ENCODE measurements at places on chromosomes 16 and 17.

DNA sequence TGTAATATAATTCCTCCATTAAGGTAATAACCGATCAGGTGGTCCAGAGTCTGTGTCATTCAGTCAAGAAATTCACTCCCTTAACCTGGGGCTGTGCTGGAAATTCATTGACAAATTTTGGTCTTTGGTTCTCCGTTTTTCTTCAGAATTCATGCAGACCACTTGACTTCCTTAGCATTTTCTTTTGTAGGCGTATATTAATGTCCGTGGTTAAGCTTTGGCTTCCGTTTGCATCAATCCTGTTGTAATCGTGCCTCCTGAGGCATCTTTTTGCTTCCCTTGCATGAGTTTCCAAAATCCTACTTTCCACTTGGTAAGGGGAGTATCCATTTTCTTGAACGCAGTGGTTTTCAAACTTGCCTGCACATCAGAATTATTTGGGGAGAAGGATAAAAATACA lies 9.0 kb downstream of the LRRC37B start:
- DNase-seq, result no peak

DNA sequence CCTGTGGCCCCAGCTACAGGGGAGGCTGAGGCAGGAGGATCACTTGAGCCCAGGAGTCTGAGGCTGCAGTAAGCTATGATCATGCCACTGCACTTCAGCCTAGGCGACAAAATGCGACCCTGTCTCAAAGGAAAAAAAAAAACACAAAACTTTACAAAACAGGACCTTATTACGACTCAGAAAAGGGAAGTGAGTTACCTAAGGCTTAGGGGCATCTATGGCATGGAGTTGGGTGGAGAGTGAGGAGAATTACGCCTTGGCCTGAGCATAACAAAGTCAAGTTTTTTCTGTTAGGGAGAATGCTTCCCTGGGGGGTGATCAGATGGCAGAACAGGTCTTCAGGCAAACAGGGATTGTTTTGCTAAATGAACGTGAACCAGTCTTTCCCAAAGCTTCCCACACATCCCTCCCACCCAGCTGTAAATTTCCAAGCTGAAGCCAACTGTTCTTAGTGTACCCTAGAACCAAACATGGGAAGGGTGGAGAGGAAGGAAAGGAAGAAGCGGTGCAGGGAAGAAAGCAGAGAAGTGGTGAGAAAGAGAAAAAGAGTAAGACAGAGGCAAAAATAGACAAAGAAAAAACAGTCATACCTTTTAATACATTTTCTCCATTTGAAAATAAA lies 24.6 kb upstream of the TNRC6C start:
- DNase-seq, result no peak

- DNase-seq, result no peak
These were observed 1509.2 kb downstream of the CDH11 start for GRCh38 chr16:63612462-63613227.

GRCh38 chr16:78240459-78241222 lies 141.2 kb downstream of the WWOX start:
- DNase-seq, result no peak

DNA sequence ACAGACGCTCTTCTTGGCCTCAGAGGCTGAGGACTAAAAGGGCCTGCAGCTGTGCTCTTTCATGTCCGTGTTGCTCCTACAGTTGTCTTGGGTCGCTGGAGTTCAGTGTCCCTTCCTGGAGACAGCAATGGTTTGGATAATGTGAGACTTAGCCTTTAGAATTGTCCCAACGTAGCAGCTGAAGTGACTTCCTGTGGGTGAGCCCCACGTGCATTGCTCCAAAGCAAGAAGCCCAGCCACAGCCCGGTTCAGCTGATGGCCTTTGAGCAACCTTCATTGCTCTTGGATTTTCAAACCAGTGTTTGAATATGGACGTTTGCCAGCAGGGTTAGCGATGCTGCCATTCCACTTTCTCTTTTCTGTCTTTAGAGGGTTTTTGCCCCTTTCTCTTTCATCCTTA lies 19.7 kb downstream of the TMEM11 start:
- no peak for DNase-seq

DNA sequence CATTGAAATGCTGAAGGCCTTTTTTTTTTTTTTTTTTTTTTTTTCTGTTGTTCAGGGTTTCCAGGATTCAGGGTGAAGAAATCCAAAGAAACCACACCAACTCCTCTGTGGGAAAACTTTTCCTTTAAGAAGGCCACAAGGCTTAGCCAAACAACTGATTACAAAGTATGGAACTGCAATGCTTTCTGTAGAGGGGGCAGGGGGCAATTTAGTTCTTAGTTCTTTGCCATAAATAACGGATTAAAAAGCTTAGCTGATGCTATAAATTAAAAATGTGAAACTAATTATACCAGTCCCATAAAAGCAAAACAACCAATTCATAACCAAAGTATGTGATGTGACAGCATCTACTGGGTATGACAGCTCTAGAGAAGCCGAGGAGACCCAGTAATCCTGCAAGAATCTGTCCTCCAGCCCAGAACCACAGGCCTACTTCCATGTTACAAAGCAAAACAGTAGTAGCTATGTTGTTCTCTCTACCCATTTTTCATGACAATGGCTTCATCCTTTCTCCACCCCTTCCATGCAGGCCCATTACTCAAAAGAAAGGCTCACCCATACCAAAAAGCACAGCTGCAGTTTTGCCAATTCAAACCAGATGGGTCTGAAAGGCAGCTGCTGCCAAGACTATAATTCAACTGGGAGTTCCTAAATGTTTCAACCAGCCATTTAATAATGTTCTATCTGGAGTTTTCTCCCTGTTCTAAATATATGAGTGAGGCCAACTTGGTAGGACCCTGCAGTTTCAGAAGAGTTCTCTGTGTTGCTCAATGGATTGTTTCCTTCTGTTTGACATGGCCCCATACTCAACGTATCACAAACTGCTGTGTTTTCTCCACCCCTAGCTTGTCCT lies 167.1 kb upstream of the ZFHX3 start:
- DNase-seq, result no peak

- no peak for DNase-seq
These were observed 63.3 kb downstream of the TMEM235 start for GRCh38 chr17:78294776-78295175.

GRCh38 chr17:43994272-43995149 lies 9.9 kb upstream of the NAGS start:
- DNase-seq, result peak; percentile 51

DNA sequence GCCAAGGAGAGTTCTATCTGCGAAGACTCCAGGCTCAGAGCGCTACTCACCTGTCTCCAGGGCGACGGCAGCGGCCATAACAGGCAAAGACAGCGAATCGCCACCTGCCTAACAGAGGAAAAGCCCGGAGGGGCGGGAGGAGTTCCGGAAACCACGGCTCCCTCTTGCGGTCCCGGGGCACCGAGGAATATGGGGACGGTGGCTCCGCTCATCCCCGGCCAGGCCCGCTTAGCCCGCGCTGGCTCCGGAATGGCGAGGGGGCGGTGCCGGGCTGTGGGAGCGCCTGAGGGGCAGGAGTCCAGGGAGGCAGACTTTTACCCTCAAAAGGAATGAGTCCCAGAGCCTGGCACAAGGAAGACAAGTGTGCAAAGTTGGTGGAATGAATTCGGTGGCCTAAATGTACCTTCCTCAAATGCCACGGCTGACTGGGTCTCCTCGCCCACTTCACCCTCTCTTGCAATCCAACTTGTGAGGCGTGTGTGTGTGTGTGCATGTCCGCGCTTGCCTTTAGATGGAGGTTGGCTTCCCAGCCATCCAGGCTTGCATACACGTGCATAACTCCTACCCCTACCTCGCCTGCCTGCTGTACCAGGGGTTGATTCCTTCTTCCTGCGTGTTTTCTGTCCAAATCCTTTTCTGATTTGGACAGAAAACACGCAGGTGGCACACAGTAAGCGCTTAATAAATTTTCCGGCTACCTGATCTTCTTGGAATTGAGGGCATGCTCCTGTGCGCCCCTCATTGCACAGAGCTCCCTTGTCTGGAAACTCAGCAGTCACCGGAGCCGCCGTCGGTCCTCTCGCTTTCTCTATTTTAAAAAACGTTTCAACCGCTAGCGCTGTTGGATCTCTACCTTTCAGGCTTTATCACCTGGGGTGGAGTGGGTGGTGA lies 3.5 kb downstream of the C17orf100 start:
- no peak for DNase-seq

DNA sequence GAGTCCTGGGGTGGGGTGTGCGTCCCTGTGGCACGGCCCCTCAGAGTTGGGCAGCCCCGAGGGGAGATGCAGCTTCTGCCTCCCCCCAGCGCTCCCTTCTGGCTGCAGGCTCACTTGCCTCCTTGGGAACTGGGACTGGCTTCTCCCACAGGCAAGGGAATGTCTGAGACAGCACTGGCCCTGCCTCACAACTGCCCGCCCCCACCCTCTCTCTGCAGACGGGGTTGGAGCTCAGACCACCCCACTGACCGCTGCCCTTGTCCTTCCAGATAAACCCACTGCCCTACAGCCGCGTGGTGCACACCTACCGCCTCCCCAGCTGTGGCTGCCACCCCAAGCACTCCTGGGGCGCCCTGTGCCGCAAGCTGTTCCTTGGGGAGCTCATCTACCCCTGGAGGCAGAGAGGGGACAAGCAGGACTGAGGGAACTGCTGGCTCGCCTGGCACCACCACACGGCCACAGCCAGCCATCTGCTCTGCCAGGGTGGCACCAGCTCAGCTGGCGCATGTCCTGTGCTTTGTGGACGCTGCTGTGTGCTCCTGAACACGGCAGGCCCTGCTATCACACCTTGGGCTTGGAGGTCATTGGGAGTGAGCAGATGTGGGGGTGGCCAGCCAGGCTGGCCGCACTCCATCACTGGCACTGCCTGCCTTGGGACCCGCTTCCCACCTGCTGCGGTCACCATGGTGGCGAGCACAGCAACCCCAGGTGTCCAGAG lies 7.1 kb upstream of the RAB40C start:
- no peak for DNase-seq

- no peak for DNase-seq
These were observed 4.3 kb downstream of the P2RX5 start for GRCh38 chr17:3691617-3692067.

DNA sequence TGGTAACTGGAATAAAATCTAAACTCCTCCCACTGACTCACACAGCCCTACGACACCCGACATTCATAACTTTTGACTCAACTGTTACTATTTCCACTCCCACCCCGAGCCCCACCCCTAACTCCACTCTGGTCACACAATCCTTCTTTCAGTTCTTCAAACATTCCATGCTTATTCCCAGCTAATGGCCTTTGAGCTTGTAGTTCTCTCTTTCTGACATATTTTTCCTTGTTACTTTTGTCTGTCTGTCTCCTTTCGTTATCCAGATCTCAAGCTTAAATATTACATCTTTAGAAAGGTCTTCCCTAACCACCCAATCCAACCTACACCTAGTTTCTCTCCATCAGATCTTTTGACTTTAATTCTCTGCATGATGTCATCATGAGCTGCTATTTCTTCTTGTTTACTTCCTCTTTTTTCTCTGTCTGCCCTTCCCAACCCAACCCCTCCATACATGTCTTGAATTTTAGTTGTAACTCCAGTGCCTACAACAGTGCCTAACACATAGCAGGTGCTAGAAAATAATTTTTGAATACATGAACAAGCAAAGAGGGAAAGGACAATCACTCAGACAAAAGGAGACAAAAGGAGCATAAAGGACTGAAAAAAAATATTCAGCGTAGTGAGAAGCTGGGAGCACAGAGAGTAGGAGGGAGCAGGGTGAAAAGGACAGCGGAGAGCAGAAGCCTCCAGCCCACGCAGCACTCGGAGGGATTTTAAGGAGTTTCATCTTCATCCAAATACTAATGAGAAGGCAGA lies 65.2 kb upstream of the SMIM36 start:
- DNase-seq, result no peak

- no peak for DNase-seq
These were observed 15.0 kb downstream of the ZNF232 start for GRCh38 chr17:5096731-5097100.

DNA sequence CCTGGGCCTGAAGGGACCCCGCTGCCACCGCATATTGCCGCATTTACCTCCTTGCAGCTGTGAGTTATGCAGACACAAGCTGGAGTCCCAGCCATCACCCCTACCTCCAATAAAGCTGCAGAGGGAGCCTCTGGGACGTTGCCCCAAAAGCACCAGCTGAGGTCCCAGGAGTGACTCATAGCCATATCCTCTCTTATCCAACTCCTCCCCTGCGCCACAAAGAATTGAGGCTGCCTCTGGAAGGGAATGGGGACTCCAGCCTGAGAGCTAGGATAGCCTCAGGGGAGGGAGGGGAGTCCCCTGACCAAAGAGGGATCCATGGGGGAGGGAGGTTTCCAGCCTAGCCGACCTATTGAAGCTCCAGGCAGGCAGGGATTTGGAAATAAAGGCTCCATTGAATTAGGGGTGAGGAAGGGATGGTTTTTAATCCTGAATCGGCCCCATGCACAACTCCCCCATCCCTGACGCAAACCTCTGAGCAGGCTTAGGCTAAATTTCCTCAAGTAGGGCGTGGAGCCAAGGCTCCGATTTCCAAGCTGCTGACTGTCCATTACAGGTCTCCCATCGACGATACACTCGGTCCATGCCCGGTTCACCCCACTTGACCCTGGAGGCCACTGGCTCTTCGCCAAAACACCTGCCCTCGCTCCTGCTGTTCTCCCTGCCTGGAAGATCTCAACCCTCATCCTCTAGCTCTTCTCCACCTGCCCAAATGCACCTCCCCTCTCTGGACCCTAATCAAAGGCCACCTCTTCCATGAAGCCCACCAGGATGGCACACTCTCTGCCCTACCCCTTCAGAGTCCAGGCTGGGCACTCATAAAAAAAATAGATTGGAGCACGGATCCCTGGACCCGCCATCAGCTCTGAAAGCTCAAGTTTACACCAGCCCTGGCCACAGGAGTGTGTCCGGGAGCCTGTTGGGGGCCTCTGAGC lies 27.5 kb downstream of the PIMREG start:
- no peak for DNase-seq

DNA sequence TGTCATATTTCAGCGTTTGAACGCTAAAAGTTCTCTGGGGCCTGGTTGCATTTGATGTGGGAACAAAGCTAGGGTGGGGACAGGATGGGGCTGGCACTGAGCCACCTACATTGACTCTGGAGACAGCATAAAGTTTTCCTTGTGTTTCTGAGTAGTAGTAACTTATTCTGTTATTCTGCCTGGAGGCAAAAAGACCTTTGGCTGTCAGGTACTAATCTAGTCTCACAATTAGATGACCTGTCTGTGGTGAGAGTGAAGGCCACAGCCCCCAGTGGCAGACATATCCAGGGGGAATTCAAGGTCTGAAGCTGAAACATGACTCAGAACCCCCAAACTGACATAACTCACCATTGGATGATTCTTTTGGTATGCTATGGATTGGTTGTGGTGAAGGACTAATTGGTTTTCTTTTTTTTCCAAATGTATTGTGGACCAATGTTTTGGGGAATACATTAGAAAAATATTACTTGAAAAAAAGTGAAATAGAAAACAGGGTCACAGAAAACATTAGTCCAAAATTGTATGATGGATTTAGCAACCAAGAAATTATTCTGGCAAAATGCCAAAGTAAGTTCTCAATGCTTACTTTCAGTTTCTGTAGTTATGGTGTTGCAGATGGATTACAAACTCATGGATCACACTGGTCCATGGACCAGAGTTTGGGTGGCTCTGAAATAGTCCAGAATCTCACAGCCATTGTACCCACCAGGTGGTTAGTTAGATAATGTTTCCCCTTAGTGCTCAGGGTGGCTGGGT lies 10.5 kb upstream of the SALL1 start:
- no peak for DNase-seq

GRCh38 chr17:43437756-43438155 lies 39.0 kb downstream of the ARL4D start:
- DNase-seq, result no peak
